ENCODE measurements at places on chromosomes 5 and 9.

DNA sequence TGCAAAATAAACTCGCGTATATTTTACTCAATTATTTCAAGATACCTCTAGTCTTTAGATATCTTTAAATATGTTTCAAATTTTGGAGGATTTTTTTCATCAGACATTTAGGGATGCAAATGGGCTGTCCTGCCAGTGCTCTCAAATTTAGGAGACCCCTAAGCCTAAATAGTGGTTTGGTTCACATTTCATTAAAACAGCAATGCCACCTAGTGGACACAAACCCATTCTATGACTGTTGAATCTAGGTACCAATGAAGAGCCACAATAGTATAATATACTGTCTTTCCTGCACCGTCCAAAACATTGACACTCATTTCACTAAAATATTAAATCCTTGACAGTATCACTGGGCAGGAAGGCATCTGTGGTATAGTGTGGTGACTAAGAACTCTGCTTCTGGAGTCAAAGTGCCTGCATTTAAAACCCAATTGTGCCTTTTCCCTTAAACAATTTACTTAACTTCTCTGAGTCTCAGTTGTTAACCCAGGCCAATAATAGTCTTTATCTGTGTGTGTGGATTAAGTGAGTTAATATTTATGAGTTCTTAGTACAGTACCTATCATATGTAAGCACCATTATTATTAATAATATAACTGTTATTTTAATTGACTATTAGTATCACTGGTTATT lies 148.0 kb downstream of the RORB start:
- DNase-seq = peak; percentile 5

DNA sequence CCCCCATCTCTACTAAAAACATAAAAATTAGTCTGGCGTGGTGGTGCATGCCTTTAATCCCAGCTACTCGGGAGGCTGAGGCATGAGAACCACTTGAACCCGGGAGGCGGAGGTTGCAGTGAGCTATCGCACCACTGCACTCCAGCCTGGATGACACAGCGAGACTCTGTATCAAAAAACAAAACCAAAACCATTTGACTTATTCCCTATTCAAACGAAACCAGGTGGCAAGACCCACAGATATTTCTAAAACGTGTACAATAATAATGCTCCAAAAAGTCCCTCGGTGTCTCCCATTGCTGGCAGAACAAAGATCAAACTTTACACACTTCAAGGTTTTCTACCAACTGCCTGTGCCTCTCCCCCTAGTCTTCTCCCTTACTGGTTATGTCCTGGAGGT lies 29.8 kb downstream of the HMGCR start:
- no peak for DNase-seq

DNA sequence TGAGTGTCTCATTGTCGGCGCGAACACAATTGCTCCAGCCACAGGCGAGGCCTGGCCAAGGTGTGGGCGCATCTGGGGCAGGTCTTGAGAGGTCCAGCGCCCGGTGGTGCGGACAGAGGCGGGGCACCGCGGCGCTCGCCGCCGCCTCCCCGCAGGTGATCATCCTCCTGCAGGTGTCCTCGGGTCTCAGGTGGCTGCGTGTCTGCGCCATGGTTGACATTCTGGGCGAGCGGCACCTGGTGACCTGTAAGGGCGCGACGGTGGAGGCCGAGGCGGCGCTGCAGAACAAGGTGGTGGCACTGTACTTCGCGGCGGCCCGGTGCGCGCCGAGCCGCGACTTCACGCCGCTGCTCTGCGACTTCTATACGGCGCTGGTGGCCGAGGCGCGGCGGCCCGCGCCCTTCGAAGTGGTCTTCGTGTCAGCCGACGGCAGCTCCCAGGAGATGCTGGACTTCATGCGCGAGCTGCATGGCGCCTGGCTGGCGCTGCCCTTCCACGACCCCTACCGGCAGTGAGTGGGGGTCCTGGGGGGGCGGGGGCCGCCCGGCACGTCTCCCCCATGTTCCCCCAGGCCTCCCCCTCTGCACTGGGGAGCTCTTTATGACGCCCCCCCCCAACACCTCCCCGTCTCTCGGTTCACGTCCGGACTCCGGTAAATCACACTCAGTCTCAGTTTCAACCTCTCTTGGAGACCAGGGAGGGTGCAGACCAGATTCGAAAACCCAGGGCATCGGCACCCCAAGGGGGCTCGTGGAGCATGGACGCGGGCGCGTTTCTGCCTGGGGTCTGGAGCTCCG lies 446 bp downstream of the NXNL2 start:
- no peak for DNase-seq

- no peak for DNase-seq
Observed at GRCh38 chr5:4383518-4384198, 756.5 kb upstream of the ADAMTS16 start.

DNA sequence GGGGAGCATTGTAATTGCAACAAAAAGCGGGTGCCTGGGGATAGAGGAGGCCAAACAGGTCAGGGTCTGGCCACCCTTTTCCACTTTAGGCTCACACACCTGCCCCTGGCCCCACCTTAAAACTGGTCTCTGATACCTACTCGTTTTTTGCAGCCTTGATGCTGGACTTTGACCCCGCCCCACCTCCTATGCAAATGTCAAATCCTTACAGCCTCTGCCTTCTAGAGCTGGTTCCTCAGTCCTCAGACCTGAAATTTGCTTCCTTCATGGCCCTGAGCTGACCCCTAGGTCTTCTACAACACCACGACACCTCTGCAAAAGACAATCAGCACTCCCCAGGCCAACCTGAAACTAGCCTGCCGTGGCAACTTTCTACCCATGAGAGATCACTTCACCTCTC lies 37.7 kb downstream of the SMIM23 start:
- no peak for DNase-seq

DNA sequence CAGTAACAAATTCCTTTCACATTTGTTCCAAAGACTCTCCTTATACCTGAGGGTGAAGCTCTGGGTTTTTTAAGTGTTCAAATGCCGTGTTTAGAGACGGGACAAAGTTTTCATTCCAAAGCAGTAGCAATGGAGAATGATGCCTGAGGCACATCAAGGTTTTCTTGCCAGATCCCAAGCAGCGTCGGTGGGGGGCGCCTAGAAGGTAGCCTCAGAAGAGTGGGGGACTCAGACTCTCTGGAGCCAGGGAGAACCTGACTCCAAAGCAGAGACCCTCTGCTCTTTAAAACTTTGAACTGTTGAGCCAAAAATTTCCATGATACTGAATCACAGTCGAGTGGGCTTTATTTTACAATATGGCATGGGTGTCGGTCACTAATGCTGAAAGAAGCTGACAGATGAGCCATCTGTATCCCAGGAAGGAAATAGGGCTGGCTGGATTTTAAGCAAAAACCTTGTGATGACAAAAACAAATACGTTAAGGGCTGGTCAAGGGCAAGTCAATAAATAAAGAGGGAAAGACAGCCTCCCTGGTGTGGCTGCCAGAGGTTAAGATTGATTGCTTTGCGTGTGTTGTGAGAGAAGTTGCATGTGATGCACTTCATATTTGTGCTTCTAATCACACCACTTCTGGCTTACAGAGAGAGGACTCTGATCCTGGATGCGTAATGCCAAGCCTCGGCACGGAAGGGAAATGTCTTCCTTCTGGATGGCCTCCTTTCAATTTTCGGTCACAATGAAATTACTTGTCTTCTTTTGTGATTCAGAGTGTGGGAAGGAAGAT lies 161.1 kb upstream of the EFNA5 start:
- no peak for DNase-seq

DNA sequence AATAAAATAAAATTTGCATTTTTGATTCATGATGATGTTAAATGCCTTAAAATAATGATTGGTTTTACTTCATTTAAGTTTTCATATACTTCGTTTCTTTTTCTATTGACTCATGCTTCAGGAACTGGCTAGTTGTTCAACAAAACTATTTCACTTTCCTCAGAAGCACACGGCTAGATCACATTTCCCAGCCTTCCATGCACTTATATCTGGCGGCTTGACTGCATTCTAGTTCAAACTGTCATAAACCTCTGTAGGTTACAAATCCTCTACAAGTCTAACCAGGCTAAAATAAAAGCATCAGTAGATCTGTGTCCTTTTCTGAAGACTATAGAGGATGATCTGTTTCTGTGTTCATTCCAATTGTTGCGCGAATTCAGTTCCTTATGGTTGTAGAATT lies 46.3 kb upstream of the CNTLN start:
- DNase-seq = no peak

DNA sequence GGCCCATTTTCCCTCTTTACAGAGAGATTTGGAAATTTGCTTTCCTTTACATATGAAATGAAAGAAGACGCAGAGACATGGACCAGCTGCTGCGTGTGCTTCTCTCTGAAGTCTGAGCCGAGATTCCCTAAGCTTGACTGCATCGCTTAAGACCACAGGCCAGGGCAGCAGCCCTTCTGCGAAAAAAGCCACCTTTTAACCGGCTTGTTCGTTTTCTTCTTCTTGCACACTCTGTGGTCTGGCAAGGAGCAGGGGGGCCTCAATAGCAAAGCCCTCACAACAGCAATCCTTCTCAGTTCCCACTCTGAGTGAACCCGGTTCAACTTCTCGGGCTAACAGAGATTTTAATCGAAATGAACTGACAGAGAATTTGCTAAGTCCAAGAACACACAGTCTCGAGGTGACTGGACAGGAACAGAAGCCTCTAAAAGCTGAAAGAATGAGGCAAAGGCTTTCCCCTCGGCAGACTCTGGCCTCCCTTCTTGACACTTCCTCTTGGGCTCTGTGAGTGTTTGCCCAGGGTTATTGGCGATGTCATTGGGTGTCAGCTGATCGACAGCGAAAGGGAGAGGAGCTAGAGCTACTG lies 512.9 kb upstream of the KLF4 start:
- DNase-seq = no peak

- no peak for DNase-seq
Observed at GRCh38 chr9:86624630-86625029, 270.4 kb upstream of the TUT7 start.

- DNase-seq = no peak
Observed at GRCh38 chr5:1341863-1342262, 3.0 kb downstream of the CLPTM1L start.

DNA sequence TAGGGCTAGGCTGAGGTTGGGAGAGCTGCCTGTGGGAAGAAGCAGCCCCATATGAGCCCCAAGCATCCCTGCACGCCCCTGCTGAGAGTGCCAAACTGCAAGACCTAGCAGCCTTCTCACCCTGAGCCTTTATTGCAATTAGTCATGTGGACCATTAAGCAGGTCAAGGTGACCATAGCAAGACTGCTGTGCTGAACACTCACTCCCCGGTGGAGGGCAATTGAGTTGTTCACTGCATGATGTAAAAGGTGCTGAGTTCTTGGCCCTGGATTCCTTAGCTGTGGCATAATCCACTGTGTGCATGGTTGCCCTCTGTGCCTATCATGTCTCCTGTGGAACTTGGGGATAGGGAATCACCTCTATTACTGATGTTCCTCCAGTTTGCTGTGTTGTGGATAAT lies 131.1 kb downstream of the FOXD1 start:
- no peak for DNase-seq

GRCh38 chr9:73155968-73156864 lies 4.6 kb downstream of the ANXA1 start:
- DNase-seq = no peak

DNA sequence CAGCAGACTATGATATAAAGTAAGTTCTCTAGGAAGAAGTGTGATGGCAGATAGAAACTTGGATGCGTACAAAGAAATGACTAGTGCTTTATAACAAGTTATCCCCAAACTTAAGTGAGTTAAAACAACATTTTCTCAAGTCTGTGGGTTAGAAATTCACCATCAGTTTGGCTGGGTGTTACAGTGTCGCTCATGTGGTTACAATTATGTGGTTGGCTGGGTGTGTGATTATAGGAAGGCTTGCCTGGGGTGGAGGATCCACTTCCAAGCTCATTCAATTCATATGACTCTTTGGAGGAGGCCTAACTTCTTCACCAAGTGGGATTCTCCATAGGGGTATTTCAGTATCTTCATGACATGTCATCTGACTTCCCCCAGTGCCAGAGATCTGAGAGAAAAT lies 10.3 kb upstream of the C9orf40 start:
- DNase-seq = no peak

DNA sequence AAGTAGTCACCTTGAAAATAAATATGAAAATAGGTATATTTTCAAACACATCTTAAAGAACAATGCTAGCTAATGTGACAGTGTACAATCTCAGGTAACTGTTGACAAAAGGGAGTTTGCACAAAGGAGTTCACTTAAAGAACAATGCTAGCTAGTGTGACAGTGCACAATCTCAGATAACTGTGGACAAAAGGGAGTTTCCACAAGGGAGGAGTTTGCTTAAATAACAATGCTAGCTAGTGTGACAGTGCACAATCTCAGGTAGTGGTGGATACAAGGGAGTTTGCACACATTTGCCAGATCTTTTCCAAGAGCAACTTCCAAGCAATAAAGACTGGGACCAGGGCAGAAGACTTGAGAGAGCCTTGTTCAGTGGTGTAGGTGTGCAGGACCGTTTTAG lies 442.9 kb upstream of the FTMT start:
- DNase-seq = no peak

DNA sequence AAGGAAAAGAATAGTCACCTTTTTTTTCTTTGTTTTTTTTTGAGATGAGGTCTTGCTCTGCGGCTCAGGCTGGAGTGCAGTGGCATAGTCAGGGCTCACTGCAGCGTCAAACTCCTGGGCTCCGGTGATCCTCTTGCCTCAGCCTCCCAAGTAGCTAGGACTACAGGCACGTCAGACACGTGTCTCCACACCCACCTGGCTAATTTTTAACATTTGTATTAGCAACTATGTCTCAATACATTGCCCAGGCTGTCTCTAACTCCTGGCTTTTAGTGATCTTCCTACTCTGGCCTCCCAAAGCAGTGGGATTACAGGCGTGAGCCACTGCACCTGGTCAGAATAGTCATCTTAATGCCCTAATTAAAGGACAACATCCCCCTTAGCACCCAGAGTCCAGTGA lies 54.4 kb upstream of the CTSL start:
- DNase-seq = no peak

DNA sequence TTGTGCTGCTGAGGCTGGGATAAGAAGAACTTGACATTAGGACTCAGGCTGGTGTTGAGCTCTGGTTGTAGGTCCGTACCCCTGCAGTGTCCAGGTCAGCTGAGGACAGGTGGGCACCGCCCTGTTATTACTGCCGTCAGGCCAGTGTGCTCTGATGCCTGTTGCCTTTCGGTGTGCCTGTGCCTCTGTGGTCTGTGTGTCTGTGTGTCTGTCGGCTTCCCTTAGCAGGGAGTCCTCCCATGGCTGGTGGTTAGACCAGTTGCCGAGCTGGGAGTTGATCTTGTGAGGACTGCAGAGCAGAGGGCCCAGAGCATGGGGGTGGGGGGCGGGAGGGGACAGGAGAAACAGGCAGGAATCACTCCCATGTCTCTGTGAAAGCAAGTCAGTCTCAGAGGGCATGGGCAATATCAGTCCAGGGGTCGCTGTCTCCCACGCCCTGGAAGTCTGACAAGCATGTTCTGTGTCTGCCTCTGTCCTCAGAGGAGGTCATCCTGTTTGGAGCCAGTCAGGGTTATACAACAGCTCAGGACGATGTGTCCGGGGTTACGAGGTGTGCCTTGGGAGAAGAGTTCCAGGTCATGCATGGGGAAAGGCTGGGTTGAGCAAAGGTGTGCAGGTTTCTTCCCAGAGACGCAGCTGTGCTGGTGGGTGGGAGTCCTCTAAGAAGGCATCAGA lies 67.3 kb upstream of the GARNL3 start:
- no peak for DNase-seq

DNA sequence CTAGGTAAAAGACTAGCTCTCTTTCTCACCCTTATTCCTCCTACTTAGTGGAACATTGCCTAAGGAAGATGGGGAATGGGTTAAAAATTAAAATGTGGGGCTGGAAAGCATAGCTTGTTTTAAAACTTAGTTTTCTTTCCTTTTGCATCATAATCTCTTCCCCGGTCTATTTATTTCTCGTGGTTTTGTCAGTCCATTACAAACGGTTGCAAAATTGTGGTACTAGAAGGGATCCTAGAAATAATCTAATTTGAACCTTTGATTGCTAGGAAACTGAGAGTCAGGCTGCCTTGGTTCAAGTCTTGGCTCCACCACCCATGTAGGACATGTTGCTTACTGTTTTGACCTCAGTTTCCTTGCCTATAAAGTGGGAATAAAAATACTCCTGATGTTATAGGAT lies 1.3 kb downstream of the IL31RA start:
- DNase-seq = no peak

Measured in mammary epithelial cell (primary cell).